ENCODE measurements at places on chromosomes 2 and 18.

DNA sequence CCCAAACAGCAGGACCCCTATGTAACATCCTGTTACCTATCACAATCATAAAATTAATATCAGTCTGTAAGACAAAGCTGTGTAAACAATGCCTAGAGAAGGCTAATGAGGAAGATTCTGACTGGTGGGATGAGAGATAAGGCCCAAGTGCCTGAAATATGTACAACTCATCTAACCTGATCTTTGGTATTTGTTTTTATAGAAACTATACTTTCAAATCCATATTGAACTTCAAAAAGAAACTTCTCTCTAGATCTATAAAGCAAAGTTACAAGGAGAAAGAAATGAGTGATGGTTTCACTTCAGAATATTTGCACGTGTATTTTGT, 36.1 kb upstream of the ITGA4 start:
- DNase-seq, result no peak

DNA sequence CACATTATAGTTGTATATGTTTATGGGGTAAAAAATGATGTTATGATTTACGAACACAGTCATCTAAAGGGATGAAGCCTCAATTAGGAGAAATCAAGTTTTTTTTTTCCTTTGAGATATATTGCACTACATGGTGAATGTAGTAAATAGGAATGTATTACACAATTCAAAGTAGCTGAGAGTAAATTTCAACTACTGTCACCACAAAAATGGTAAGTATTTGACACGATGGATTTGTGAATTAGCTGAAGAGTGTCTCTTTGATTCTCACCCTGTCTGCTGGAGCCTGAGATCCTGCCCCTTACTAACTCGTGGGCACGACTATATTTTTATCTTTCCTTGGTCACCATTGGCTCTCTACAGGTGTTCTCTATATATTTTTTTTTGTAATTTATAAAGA, 540.4 kb upstream of the DSEL start:
- no peak for DNase-seq

DNA sequence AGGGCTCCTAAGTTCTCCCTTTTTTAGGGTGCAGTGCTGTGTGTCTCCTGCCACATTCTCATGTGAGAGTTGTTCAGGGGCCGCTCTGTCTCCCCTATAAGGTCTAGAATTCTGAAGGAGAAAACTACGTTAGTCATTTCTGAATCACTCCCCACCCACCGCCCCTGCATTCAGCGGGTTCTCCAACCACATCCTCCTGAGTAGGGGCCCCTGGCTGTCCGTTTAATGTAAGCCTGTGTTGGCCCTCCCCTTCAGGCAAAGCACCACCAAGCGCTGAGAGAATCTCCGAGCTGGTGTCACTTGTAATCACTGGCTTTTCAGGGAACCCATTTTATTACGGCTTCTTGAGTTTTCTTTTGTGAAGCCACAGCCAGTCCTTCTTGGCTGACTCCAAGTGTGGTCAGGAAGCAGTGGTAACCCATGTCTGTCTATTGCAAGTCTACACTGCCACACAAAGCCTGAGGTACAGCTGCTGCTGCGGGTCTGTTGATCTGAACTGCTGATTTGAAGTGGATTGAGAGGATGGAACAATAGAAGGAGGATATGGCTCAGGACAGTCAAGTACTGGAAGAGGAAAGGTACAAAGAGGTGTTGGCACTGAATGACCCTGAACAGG, 16.9 kb downstream of the LCT start:
- no peak for DNase-seq

DNA sequence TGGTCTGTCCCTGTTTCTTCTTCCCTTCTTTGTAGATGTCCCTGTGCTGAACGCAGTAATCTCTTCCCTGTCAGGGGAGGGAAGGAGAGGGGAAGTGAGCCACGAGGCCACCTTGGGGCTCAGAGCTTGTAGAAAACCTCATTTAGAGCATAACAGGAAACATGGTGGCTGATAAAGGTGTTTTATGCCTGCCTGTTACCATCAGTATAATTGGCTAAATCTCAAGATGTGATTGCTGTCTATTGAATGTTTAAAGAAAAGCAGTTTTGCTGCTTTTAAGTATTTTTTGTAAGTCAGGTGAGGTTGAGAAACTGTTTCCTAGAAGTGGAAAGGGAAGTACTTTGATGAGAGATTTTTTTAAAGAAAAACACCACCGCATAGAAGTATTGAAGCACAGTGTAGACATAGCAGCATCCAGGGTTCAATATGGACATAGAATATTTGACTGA, 59.7 kb upstream of the PDK1 start:
- no peak for DNase-seq

DNA sequence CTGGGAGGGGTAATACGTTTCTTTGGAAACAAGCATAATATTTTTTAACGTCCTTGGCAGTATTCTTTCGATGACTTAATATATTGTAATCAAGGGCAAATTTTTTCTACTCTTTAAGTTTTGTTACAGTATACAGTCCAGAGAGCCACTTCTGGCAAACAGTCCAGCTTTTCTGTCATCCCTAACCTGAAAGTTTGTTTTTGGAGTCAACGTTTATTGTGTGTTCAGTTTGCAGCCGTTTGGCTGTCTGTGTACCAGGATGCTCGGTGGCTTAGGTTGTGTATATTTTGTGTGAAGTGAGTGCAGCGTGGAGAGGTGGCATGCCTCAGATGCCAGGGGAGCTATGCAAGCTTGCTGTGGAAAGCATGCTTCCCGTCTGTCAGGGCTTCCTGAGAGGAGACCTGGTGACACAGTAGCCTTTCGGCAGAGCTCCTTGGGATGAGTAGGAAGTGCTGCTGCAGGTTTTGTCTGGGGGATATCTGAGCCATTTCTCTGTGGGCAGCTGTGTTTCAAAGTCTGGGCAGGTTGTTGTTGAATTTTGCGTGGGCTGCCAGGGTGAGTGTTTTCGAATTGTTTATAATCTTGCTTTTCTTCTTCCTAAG, 14.7 kb downstream of the MAP3K20 start:
- no peak for DNase-seq

DNA sequence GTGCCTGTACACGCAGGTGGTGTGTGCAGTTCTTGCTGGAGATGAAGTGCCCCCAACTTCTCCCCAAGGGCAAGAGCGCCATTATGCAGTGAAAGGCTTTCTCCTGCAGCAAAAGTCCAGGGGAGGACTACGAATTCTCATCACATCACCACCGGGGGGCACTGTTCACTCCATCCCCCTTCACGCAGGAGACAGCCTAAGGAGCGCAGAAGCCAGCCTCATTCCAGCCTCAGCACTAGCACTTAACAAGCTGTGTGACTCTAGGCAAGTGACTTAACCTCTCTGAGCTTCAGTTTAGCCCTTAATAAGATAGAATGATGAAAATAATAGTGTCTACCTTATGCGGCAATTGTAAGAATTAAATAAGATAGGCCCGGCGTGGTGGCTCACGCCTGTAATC, 32.3 kb downstream of the DNMT3A start:
- no peak for DNase-seq

GRCh38 chr2:237143676-237144440, 58.2 kb downstream of the COPS8 start:
- no peak for DNase-seq

DNA sequence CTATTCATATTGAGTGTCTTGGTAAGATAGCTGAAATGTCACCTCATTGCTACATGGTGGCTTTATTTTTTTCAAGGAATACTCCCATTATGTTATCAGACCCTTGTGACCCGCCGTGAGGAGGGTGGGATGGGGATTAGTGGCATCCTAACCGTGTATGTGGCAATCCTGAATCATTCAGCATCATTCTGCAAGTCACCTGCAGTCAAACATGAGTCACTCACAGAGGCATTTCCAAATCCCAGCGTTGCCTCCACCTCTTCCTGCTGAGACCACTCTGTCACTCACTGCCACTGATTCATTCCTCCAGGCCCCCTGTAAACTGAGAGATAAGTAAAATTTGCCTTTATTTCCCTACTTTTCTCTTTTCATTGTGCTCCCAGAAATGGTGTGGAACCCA, 307.4 kb upstream of the KLHL29 start:
- DNase-seq, result no peak

GRCh38 chr2:233793465-233794127, 15.5 kb downstream of the MROH2A start:
- no peak for DNase-seq

DNA sequence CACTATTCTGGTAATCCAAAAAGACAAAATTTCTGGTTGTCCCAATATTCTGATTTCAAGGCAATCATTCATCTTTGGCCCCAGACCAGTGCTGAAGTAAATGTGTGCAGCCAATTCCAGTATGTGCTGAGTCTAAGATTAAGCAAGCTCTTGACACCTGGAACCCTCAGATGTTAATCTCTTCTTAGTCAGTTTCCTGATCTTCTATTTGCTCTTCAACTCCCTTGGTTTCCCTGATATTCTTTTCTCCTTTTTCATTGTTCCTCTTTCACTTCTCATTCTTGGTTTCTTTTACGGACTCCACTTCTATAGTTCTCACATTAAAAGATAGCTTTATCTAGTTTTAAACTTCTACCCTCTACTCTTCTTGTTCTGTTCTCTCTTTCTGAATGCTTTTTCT, 445.7 kb upstream of the FANCL start:
- DNase-seq, result no peak

- no peak for DNase-seq
Observed at GRCh38 chr2:203492965-203493364, 42.1 kb downstream of the RAPH1 start.

- DNase-seq, result no peak
Observed at GRCh38 chr18:41373612-41374011, 581.4 kb upstream of the PIK3C3 start.
